ENCODE measurements at places on chromosomes 11 and 22.

GRCh38 chr11:10308201-10308954, 3.5 kb downstream of the ADM start:
- DNase-seq, result no peak

DNA sequence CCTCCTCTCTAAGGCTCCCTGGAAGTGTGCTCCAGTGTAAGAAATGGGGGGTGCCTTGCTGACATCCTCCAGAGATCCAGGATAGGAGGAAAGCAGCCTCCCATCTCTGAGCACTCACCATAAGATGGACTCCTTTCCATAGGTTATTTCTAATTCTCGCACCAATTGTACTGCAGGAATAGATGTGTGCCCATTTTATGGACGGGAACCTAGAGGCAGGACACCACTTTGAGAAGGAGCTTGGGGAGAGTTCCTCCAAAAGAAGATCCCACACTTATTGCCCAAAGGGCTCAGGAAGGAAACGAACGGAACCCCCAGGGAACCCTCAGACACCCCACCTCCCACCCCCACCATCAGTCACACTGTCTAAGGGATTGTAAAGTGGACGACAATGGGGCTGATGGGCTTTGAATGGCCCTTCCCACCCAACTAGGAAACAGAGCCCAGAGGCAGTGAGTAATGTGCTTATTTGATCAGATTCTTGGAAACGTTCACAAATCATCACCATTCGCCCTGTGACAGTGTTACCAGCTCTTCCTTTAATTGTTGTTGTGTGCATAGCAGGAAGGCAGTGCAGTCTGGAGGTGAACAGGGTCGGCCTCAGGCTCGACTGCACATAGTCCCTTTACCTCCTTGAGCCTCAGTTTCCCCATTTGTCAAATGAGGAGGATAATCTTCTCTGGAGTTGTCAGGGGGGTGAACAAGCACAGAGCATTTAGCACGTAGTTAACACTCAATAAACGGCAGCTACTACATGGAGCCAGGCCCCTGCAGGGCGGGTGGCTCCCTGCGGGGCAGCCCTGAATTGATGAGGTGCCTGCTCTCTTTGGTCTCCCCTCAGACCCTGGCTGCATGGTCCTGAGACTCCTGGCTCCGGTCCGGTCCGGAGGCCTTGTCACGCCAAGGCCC, 8.4 kb upstream of the MN1 start:
- no peak for DNase-seq

DNA sequence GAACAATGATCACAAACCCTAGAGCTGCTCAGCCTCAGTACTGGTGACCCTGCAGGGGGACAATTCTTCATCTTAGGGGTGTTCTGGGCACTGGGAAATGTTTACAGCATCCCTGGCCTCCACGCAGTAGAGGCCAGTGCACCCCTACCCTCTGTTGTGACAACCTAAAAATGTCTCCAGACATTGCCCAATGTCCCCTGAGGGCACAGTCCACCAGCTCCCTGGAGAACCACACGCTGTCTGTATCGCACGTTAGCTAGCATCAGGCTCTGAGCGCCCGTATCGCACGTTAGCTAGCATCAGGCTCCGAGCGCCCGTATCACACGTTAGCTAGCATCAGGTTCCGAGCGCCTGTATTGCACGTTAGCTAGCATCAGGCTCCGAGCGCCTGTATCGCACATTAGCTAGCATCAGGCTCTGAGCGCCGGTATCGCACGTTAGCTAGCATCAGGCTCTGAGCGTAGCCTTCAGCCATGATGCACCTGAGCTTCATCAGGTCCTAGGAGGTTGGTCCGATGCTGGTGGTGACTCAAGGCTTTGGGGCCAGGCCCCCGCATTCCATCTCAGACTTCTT, 111.1 kb upstream of the ANO1 start:
- no peak for DNase-seq

- no peak for DNase-seq
Observed at GRCh38 chr11:24819863-24820434, 323.1 kb downstream of the LUZP2 start.

DNA sequence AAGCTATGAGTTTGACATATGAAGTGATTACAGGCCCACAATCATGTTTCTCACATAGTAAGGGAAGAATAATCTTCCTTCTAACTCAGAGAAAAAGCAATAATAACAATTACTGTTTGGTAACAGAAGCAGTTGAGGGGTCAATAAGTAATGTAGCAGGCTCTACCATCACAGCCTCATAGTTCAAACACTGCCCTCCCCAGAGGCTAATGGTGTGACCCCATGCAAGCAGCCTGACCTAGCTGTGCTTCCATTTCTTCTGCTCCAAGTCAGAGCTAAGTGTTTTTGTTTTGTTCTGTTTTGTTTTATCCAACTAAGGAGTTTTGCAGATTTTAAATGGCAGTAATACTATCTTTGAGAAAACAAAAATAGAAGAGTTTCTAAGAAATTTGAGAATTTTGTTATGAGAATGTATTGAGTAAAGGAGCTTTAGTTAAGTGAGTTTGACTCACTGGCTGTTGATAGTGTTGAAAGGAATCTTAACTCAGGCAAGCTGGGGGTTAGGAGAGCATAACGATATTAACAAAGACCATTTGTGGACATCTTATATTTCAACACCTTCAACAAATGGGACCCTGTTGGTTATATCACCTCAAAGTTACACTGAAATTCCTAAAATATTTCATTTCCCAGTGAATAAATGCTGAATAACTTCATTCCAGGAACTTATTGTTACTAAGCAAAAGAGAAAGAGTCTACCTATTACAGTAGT, 48.5 kb downstream of the GUCY1A2 start:
- no peak for DNase-seq

GRCh38 chr11:120612513-120613263, 101.1 kb downstream of the GRIK4 start:
- no peak for DNase-seq

- peak; percentile 54 for DNase-seq
Observed at GRCh38 chr22:37218771-37219411, 6.6 kb upstream of the SSTR3 start.

DNA sequence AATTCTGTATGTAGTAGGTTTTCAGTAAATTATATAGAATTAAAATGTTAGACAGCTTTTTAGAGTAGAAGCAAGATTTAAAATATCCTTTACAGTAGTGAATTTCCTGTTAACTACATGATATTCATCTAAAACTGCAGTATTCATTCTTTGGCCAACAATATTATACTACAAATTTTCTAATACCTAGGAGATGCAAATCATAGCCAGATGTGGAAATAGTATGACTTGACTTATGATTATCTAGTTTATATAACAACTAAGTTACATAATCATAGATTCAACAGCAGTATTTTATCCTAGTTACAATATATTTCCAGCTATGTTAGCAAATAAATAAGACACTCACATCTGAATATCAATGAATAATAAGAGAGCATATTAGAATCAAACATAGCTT, 163.2 kb downstream of the MSANTD4 start:
- no peak for DNase-seq

GRCh38 chr11:112993808-112994207, 32.6 kb downstream of the NCAM1 start:
- no peak for DNase-seq

- DNase-seq, result no peak
Observed at GRCh38 chr22:19422440-19423301, 8.9 kb downstream of the HIRA start.

- no peak for DNase-seq
Observed at GRCh38 chr11:9459667-9460321, 1.0 kb upstream of the ZNF143 start.

DNA sequence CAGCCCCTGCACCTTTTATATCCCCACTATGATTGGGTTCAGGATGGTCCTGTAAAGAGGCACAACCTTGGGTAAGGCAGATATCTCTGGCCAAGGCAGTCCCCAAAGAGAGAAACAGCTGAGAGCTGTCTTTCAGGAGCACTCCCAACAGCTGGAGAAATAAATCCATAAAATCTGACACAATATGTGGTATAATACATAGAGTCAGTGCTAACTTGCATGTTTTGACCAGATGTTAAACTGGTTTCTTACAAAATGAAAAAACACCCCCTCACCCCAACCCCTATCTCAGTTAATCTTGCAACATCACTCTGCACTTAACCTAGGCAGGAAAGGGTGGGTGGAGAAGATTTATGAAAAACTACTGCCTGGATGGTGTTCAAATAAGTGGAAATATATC, 44.0 kb upstream of the C11orf87 start:
- no peak for DNase-seq

- no peak for DNase-seq
Observed at GRCh38 chr22:46801826-46802607, 39.6 kb downstream of the TBC1D22A start.

GRCh38 chr11:124937336-124937935, 1.6 kb upstream of the HEPACAM start:
- no peak for DNase-seq

DNA sequence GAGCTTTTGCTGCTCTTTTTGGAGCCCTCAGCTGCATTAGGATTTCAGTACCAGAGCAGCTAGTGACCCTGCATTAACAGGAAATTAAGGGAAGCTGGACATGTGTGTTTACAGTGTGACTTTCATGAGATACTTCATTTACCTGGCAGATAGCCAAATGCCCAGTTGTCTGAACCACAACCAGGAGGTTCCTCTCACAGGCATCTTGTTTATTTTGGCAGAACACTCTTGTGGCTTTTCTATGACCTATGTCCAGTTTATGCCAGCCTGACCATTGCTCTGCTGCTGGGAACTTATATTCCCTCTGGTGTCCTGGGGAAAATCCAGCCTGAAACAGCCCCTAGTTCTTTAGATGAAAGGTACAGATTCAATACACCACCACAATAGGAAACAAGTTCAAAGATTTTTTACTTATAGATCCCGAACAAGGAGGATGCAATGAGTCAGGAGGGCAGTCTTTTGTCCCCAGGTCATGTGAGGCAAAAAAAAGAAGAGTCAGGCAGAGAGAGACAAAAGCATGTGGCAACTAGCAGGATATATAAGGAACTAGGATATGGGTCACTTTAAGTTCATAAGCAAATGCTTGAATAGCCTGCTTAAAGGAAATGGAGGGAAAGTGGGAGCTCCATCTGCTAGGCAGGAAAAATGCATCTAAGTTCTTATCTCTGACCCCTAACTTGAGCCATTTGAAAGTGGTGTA, 379.3 kb downstream of the INSC start:
- DNase-seq, result no peak

DNA sequence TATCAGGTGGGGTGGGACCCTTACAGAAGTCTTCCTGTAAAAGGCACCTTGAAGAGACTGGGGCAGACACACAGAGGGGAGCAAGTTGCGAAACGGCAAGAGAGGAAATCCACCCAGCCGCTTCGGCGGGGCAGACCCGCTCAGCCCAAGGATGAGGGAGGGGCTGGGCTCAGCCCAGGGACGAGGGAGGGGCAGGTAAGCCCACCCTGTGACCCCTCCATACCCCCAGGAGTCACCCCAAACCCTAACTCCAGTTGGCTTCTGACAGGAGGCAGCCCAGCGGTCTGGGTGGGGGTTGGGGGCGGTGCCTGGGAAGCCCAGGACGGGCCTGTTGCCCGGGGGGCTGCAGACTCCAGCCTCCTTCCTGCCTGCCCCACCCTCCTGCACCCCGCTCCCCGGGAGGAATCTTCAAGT, 965 bp downstream of the OSBPL5 start:
- no peak for DNase-seq

DNA sequence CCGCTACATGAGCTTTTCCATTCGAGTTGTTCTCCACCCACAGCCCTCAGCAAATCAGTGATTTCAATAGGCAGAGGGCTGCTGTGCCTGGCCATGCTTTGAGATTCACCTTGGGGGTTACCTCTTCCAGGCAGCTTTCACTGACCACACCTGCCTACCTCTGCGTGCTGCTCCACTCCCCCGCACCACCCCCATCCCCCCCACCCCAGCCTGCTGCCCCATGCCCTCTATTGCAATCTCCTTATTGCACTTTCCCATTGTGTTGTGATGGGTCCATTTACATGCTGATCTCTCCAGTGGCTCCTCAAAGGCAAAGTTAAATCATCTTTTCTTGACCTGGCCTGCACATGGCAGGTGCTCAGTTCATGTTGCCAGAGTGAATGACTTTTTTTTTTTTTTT, 18.0 kb upstream of the POLA2 start:
- DNase-seq, result no peak

- no peak for DNase-seq
Observed at GRCh38 chr11:36750349-36750748, 152.3 kb upstream of the RAG2 start.

DNA sequence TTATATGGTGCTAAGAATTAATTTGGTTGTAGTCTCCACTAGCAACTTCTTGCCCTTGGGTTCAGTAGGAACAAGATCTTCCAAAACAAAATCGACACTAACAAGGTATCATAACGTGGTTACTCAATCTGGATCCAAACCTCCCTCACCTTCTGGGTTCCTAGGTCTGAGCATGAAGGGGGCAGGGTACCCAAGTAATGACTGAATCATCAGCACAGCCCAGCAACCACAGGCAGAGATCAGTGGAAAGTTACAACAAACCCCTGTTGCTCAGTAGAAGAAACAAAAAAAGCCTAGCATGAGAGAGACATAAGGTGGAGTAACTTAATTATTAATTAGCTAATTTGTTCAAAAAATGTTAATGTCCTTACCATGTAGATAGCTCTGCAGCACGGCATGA, 221.4 kb downstream of the BLID start:
- no peak for DNase-seq

DNA sequence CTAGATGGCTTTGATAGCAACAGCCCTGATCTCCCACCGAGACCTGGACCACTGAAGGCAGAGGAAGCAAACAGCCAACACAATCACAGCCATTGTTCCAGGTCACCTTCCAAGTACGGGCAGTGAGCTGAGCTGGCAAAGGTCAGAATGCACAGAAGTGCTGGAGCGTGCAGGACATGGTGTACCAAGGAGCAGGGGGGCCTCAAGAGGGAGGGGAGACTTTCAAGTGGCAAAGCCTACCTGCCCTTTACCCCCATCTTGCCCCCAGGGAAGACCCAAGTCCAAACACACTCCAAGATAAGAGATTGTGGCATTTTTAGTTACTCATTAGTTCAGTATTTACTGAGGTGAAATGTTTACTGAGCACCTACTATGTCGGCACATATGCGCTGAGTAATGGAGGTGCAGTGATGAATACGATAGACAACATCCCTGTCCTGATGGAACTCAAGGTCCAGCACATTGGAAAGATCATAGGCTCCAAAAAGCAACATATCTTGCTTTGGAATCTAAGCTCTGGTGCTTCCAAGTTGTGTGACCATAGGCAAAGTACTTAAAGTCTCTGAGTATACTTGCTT, 26.0 kb upstream of the TTC12 start:
- no peak for DNase-seq

- DNase-seq, result no peak
Observed at GRCh38 chr11:30917859-30918478, 331.8 kb upstream of the MPPED2 start.

DNA sequence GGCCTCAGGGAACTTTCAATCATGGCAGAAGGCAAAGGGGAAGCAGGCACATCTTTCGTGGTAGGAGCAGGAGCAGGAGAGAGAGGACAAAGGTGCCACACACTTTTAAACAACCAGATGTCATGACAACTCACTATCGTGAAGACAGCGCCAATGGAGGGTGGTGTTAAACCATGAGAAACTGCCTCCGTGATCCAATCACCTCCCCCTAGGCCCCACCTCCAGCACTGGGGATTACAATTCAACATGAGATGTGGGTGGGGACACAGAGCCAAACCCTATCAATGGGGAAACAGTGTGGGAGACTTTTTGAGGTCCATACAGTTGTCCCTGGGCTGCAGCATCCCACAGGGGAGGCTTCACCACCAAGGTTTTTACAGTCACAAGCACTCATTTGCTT, 41.9 kb upstream of the CFAP300 start:
- DNase-seq, result no peak

- DNase-seq, result no peak
Observed at GRCh38 chr11:889687-890475, 20.7 kb downstream of the CHID1 start.
